NCI-H1092 treated with DMSO at 0.1 percent for 48 hours (cell line): ENCODE measurements at places on chromosomes 7 and 10.

GRCh38 chr10:111634191-111634590, 549.4 kb downstream of the GPAM start:
- no peak for DNase-seq

GRCh38 chr7:2820508-2820934, 23.6 kb downstream of the GNA12 start:
- no peak for DNase-seq

DNA sequence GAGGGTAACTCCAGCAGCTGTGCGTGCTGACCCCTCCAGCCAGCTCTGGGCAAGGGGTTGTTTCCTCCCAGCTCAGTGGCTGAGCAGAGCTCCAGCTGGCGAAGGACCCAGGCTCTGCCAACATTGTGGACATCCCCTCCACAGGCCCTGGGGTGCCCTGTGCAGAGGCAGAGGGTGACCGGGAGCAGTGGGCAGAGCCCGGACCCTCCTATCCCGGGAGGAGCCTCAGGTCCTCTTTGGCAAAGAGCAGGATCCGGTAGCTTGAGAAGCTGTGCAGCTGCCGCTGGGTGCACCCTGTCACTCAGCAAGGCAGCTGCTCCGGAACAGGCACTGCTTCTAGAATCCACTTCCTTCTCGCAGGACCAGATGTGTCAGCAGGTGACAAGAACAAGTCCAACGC, 175.9 kb downstream of the EBF3 start:
- no peak for DNase-seq

- no peak for DNase-seq
Measured at GRCh38 chr7:94375691-94376090, 19.0 kb upstream of the COL1A2 start.

DNA sequence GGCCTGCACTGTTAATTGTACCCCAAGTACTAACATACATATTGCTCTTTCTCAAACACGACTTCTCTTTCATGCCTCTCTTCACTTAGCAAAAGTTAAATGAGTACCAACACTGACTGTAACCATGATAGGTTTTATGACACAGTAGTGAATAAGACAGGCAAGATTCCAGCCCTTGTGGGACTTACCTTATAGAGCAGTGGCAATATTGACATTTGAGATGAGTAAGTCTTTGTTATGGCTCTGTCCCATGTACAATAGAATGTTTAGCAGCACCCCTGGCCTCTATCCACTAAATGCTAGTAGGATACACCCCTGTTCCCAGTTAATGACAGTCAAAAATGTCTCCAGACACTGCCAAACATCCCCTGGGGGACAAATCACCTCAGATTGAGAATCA, 11.9 kb upstream of the COL1A2 start:
- DNase-seq, result no peak
